Neural progenitor cell (in vitro differentiated cells): ENCODE measurements at places on chromosomes 12 and 14. TPM values are rescaled to one million over a fixed set of nuclear protein-coding genes. Genes with fewer than 3 reads are reported as not detected.
A peak's percentile ranks its signal among the peaks of the same experiment; 100 is the strongest.

Gene ALKBH2
- total RNA-seq: 18.5 TPM in 2 replicates

- peak; percentile 64 for DNase-seq
- H3K4me3 ChIP-seq: peak overlapping the region; percentile 54
- H3K36me3 ChIP-seq: no peaks in the 10 kb centered on the region
- peaks cover 7% of the 10 kb centered on the region for H3K4me1 ChIP-seq
Observed at GRCh38 chr12:13980538-13981295, 685 bp downstream of the GRIN2B start.

GRCh38 chr12:80422550-80422949 lies 21.5 kb upstream of the PTPRQ start:
- no peaks in the 10 kb centered on the region for H3K36me3 ChIP-seq
- DNase-seq: no peak
- no peak overlapping the region for H3K27ac ChIP-seq
- H3K4me1 ChIP-seq: no peaks in the 10 kb centered on the region
- no peak overlapping the region for H3K4me3 ChIP-seq

GRCh38 chr12:76536546-76536945 lies 23.0 kb downstream of the OSBPL8 start:
- H3K27me3 ChIP-seq: no peaks in the 10 kb centered on the region
- DNase-seq: no peak
- H3K27ac ChIP-seq: no peak overlapping the region
- H3K36me3 ChIP-seq: no peaks in the 10 kb centered on the region

Gene MDM1
- total RNA-seq: 33.7 and 47.2 TPM in 2 replicates

DNA sequence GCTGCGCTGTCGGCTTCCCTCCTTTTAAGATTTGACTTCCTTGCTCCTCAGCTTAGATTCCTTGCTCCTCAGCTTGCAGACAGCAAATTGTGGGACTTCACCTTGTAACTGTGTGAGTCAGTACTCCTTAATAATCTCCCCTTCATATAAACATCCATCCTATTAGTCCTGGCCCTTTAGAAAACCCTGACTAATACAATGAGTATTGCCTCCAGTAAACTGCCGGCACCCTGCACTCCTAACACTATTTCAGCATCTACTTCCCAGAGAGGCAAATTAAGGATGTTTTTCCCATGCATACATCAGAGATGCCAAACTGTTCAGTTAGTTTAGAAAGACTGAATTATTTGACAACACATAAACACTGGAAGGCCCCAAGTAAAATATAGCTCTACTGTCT lies 611.3 kb upstream of the TMEM132C start:
- no peaks in the 10 kb centered on the region for H3K36me3 ChIP-seq
- no peaks in the 10 kb centered on the region for H3K27me3 ChIP-seq
- no peak for DNase-seq
- H3K27ac ChIP-seq: no peak overlapping the region

- no peak for DNase-seq
- peaks cover 22% of the 10 kb centered on the region for H3K4me1 ChIP-seq
- no peak overlapping the region for H3K4me3 ChIP-seq
- no peaks in the 10 kb centered on the region for H3K27me3 ChIP-seq
- no peaks in the 10 kb centered on the region for H3K36me3 ChIP-seq
Observed at GRCh38 chr12:96434107-96434506, 33.9 kb upstream of the CDK17 start.

Gene EID3
- total RNA-seq: 4.3 and 8.0 TPM in 2 replicates

DNA sequence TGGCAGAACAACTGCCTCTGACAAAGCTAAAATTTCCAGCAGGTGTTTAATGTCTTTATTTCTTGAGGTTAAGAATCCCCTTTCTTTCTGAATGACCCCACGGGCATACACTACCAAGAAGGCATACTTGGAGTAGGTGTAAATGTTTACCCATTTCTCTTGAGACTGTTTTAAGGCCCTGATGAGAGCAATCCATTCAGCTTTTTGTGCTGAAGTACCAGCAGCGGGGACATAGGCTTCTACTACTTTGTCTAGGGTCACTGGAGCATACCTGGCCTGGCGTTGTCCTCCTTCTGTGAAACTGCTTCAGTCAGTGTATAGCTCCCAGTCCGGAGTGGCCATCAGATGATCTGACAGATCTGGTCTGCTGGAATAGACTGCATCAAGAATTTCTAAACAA lies 22.7 kb downstream of the ANG start:
- H3K4me1 ChIP-seq: no peaks in the 10 kb centered on the region
- H3K27ac ChIP-seq: no peak overlapping the region
- H3K36me3 ChIP-seq: no peaks in the 10 kb centered on the region

Gene ATL1
- total RNA-seq: 7.3 and 11.8 TPM in 2 replicates

- H3K36me3 ChIP-seq: no peaks in the 10 kb centered on the region
- peaks cover 10% of the 10 kb centered on the region for H3K4me1 ChIP-seq
- H3K4me3 ChIP-seq: no peak overlapping the region
Observed at GRCh38 chr14:75476274-75476995, 45.8 kb upstream of the BATF start.

- H3K4me1 ChIP-seq: no peaks in the 10 kb centered on the region
- H3K27ac ChIP-seq: no peak overlapping the region
- no peaks in the 10 kb centered on the region for H3K36me3 ChIP-seq
- H3K27me3 ChIP-seq: no peaks in the 10 kb centered on the region
- no peak for DNase-seq
Observed at GRCh38 chr14:96105926-96106441, 66.8 kb downstream of the C14orf132 start.

DNA sequence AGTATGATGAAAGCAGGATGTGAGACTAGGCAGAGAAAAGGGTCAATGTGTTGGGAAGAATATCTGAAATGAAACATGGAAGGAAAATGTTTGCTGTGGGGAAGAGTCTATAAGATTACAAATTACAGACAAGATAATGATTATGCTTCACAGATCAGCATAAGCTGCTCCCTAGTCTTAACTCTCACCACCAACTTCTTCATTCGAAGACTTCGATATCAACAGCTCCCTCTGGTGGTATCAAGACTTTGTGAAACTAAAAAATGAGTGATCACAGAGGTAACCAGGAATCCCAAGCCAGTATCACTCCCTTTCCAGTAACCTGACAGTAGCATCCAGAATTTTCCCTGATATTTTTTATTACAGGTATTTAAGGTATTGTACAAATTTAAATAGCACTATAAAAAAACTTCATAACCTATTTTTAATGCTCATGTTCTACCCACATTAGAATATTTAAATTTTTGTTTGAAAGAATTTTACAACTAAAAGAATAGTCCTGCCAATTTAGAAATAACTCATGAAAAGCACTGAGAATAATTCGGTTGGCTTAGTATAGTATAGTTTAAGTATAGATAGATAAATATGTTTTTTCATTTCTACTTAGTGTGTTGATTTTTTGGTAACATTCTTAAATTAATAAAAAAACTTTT lies 84.4 kb downstream of the C2CD5 start:
- H3K27ac ChIP-seq: no peak overlapping the region
- H3K36me3 ChIP-seq: no peaks in the 10 kb centered on the region
- no peak overlapping the region for H3K4me3 ChIP-seq
- no peaks in the 10 kb centered on the region for H3K4me1 ChIP-seq
- H3K27me3 ChIP-seq: no peaks in the 10 kb centered on the region

DNA sequence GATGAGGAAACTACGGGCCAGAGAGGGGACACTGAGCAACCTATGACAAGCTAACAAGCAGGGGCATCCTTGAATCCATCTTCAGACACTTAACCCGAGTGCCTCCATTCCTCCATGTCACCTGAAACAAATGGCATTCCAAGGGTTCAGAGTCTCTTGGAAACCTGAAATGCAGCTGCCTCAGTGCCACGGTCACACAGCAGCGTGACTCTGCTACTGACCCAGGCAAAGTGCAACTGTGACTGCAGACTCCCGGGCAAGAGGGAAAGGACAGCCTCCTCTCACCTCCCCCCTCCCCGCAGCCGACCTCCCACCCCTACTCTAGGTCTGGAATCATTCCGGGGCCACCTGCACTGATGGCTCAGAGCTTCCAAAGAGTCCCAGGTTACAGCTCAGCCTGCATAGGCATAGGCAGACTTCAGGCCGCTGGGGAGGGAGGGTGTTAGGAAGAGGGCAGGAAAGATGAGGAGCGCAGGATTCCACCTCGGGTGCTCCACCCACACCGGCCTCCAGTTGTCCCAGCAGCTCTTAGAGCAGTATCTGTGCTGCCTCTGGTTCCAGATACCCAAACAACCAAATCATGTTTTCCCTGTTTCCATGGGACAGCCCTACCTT lies 53.2 kb downstream of the KCNK10 start:
- no peak overlapping the region for H3K27ac ChIP-seq
- no peaks in the 10 kb centered on the region for H3K36me3 ChIP-seq
- DNase-seq: peak; percentile 11
- peaks cover 15% of the 10 kb centered on the region for H3K4me1 ChIP-seq
- no peaks in the 10 kb centered on the region for H3K27me3 ChIP-seq
- H3K4me3 ChIP-seq: no peak overlapping the region

Gene KLHDC2
- 68.2 and 73.9 TPM in 2 replicates for total RNA-seq

DNA sequence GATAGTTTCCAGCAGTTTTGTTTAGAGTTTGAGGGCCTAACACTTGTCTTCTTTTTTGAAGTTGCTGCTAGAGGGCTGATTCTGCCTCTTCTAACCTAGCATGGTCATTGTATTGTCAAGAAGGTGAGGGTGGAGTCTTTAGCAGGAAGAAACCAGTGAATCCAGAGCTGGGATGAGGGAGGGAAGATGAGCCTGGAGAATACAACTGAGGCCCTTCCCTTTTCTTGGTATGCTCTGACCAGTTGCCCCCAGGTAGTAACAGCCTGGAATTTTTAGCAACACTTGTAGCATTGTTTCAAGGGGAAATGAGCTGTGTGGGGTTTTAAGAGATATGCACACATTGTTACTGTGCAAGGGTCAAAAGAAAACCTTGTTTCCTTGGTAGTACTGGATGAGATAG lies 9.0 kb downstream of the FLVCR2 start:
- no peak overlapping the region for H3K27ac ChIP-seq
- no peaks in the 10 kb centered on the region for H3K27me3 ChIP-seq
- H3K4me3 ChIP-seq: no peak overlapping the region
- no peak for DNase-seq
- H3K4me1 ChIP-seq: peaks cover 11% of the 10 kb centered on the region

DNA sequence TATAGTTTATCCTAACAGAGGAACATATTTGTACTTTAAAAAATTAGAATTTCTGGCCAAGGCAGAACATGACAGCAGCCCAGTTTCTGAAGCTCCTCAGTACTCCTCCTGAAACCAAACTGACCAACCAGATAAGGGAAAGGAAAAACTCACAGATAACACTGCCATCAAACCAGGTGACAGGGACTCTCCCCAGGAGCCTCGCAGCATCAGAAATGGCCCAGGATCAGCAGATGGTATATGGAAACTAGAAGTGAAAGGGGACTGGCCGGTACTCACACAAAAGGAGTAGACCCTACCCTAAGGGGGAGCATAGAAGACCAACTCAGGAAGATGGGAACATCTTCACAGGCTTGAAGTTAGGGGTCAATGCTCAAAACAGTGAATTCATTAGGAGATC lies 22.0 kb downstream of the GALC start:
- H3K27ac ChIP-seq: no peak overlapping the region
- no peak overlapping the region for H3K4me3 ChIP-seq
- no peak for DNase-seq
- no peaks in the 10 kb centered on the region for H3K27me3 ChIP-seq
- H3K4me1 ChIP-seq: no peaks in the 10 kb centered on the region
